Thymus (tissue), 14 donors: ENCODE measurements at places on chromosomes 16 and 17.
A peak's percentile ranks its signal among the peaks of the same experiment; 100 is the strongest.

GRCh38 chr17:74332017-74332650, 6.1 kb downstream of the KIF19 start:
- DNase-seq, result no peak

DNA sequence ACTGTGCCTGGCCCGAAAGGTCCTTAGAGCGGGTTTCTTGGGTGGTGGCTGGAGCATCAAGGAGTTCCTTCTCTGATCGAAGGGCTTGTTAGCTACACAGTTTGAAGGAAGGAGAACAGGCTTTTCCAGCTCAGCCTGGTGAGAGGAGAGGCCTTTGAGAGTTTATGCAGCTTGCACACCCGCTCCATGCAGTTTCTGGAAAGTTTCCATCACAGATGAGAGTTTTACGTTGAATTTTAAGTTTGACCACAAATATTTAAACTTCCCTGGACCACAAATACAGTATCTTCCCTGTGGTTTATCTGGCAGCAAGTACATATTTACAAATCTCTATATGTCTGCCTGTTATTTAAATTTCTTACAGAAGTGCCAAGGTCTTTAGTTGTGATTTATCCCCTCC, 56.8 kb downstream of the HIC1 start:
- no peak for DNase-seq

DNA sequence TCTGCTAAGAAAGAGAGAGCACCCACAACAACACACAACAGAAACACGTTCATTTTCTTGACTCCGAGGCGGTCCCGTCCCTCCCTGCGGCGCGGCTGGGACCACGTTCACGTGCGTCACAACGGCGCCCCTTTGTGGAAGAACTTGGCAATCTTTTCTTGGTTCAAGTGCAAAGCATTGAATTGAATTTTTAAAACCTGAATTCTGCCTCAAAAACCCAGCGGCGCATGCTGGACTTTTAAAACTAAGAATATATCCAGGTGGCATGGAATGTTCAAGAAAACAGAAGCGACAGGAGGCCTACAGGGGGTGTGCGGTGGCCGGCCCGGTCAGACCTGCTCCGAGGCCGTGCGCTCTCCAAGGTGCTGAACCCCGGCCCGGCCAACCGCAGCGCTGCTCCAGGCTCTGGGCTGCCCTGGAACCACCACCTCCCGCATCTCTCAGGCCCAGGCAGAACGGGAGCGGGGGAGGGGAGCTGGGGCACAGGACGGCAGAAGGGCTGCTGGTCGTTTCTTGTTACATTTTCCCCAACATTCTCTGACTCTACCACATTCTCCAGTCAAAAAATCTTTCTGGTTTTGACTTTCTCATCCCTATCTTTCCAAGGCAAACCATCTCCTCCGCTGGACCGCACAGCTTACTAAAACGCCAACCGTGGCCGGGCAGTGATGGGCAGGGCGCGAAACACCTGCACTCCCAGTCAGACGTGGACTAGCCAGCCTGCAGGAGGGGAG, 3.4 kb upstream of the HEXD start:
- DNase-seq, result peak; percentile 69

DNA sequence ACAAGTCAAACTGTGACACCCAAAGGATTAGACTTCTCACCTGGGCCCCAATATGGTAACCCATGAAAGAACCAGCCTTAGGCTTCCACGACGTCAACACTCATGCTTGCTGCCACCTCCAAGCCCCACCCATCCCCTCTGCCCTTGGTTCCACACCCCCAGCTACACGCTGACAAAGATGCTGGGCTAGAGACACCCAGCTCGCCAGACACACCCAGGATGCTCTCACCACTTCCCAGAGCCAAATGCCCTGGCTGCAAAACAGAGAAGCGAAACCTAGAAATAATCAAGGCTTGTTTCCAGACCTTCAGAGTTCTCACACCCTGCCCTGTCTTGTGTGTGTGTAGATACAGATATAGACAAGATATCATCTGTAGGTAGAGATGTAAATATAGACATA, 26.0 kb upstream of the ADCY9 start:
- no peak for DNase-seq

GRCh38 chr16:67112591-67113399, 3.1 kb downstream of the PHAF1 start:
- no peak for DNase-seq

DNA sequence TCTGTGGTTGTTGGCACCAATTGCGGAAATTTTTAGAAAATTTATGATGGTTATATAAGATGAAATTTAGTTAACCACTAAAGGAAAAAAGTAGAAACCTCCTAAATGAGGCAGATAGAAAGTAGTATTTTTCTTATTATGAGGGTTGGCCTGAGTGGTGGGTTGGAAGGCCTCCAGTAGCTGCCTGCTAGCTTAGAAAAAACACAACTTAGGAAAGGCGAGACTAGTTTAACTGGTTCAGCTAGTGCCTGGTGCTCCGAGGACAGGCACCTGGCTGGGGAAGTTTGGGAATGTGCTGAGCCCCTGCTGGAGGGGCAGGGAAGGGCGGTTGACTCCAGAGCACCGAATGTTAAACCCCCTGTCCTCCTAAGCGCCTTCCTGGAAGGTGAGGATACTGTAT, 19.9 kb downstream of the LDHD start:
- DNase-seq, result no peak

DNA sequence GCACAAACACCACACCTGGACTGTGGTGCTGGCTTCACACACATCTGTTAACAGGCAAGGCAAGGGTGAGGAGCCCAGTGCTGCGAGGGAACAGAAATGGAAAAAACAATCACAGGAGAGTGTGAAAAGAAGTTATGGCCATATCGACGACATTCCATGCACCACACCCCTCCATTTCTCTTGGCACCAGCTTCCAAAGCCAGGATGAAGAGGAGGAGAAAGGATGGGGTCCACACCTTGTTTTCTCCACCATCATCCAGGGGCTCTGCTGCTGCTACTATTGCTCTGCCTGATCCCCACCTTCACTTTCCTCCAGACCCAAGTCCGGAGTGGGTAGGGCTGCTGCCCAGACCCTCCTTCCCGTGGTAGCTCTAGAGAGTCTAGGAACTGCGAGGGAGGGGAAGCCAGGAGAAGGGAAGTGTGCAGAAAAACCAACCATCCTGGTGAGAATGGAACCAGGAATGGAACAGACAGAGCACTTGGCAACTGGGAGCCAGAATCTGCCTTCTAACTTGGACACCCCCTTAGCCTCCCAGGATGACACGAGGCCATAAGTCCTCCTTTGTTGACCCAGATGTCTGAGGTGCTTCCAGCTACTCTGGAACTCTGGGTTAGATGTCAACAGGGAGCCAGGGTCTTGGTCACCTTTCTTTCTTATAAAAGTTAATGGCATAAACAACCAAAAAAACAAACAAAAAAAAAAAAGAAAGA, 1.2 kb upstream of the PROCA1 start:
- DNase-seq, result no peak

DNA sequence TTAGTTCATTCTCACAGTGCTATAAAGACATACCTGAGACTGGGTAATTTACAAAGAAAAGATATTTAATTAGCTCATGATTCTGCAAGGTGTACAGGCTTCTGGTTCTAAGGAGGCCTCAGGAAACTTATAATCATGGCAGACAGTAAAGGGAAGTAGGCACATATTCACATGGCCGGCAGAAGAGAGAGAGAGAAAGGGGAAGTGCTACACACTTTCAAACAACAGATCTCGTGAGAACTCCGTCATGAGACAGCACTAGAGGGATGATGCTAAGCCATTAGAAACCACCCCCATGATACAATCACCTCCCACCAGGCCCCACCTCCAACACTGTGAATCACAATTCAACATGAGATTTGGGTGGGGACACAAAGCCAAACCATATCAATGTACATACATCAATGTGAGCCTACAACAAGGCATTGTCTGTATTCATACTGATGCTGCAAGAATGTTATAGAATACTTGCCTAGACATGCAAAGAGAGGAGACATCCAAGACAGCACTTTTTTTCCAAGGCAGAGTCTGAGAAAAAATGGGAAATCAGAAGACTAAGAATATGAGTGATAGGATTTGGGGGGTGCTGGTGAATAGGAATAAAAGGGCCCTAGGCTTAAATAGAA, 114.8 kb upstream of the XYLT1 start:
- DNase-seq, result no peak

GRCh38 chr17:4165301-4166010, 22.5 kb downstream of the CYB5D2 start:
- DNase-seq, result no peak

- no peak for DNase-seq
These were observed 32.0 kb downstream of the TBX4 start for GRCh38 chr17:61484174-61484573.

DNA sequence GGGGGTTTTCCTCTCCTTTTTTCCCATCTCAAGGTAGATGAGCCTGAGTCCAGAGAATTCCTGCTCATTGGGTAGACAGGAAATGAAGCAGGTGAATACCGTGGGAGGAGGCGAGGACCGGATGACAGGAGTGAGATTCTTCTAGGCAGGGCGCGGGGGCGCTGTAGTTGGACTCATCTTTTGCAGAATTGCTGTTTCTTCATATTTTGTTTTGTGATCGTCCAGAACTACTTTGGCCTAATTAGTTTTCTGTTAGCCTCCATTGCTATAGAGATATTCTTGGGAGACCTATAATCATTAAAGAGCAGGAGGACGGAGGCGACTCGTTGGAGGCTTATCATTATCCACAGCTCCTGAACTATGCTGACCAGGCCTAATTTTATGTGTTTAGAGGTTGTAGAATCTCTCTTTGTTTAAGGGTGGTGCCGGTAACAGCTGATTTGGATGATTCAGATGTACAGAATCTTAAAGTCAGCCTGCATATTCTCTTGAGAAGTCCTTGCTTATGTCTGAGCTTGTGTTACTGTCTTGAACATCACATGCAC, 650 bp downstream of the ATP6V0A1 start:
- no peak for DNase-seq

DNA sequence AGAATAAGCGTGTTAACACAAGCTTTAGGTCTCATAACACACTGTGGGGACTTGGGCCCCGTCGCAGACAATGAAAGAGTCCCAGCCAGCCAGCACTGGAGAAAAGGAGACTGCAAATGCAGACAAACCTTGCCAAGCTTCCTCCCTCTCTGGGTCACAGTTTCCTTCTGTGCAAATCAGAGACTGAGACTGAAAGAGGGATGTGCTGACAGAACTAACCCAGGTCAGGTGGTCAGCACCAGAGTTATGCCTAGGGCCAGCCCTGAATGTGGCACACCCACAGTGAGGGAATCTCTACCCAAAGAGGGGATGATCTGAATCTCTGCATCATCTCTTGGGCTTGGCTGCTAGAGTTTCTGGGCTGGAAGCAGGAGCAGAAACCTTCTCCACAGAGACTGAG, 282.3 kb upstream of the CCL2 start:
- DNase-seq, result peak; percentile 2

GRCh38 chr17:53560953-53561352, 261.8 kb upstream of the KIF2B start:
- DNase-seq, result no peak

DNA sequence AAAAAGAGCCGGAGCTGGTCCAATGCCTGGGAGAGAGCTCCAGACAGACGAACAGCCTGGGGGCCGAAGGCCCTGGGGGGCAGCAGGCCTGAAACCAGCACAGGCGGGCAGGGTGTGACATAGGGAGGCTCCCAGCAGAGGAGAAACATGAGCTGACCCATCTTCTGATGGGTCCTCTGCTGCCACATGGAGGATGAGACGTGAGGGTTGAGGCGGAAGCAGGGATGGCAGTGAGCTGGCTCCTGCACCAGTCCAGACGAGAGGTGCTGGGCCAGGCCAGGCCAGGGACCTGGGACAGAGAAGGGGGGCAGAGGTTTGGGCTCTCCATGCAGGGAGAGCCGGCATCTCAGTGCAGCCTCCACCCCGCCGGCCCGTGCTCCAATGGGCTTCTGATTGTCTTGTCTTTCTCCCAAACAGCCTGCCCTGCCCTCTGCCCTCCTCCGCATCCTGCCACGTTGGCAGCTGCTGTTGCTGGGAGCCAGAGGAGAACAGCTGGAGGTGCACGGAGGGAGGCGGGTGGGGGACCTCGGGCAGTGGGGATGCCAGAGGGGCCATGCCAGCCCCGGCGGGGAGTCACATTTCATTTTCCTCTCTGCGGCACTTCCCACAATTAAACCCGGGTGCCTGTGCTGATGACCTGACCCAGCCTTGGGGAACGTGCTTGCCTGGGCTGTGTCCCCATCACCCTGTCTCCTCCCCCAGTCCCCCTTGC, 139.1 kb upstream of the GSE1 start:
- DNase-seq, result no peak

DNA sequence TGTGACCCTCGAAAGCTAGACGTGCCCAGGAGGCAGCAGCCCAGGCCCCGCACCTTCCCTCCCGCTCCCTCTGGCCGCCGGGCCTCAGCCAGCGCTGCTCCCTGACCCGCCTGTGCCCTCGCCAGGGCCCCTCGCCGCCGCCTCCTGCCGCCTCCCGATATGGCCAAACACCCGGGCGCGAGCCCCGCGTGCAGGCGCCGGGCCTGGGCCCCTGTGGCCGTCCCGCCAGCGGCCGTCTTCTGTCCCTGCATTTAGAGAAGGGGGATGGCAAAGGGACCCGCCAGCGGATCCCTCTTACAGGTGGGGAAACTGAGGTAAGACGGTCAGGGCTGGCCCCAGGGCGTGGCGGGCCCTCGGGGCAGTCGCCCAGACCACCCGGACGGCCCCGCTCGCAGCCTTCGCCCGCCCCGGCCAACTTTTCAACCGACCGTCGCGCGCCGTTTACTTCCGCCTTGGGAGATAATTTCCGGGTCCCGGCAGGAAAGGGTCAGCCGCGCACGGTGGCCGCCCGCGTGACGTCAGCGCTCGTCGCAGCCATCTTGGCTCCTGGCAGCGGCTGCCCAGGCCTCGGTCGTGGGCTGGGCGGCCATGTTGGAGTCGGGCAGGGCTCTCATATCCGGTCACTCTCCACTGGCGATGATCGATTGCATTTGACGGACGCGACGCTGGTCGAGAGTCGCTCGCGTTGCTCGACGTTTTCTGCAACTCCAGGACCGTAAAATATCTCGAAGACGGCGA, 7.0 kb upstream of the GNG13 start:
- DNase-seq, result peak; percentile 52

DNA sequence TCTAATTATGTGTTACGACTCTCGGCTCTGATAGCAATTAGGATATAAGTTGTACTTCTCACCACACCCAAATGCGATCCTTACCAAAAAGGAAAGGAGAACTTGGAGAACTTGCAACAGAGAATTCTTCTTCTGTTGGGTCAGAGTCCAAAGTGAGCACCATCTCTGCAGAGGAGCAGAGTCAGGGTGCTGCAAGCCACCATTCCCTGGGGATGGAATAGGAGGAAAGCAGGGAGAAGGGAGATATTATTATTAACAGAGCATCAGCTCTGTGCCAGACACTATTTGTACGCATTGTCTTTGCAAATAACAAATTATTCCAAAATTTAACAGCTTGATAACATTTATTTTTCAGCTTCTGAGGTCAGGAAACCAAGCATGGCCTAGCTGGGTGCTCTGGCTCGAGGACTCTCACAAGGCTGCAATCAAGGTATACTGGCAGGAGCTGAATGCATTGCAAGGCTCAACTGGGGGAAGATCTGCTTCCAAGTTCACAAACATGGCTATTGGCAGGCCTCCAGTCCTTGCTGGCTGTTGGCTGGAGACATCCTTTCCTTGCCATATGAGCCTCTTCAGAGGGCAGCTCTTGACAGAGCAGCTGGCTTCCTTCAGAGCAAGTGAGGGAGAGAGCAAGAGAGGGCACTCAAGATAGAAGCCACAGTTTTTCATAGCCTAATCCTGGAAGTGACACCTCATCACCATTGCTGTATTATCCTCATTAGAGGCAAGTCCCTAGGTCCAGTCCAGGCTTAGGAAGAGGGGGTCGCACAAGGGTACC, 296.2 kb upstream of the CDH5 start:
- DNase-seq, result no peak
